Hypothalamus (tissue), 51 donors: ENCODE measurements at places on chromosomes 1 and 21.

DNA sequence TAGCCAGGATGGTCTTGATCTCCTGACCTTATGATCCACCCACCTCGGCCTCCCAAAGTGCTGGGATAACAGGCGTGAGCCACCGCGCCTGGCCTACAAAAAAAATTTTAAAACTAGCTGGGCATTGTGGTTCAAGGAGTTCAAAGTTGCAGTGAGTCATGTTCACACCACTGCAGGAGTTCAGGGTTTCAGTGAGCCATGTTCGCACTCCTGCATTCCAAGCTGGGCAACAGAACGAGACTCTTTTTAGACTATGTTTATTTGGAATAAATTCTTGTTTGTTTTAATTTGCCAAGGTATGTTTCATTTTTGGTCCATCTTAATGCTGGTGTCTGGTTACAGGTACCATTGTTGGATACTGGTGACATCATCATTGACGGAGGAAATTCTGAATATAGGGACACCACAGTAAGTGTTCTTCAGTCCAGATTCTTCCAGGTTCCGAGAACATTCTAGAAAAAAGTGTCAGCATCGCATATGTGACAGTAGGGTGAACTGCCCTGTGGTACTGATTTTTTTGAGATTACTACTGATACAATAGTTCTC lies 3.9 kb downstream of the PGD start:
- DNase-seq = no peak

- DNase-seq = no peak
Measured at GRCh38 chr1:197807739-197808453, 32.6 kb upstream of the DENND1B start.

- no peak for DNase-seq
Measured at GRCh38 chr1:229230893-229231753, 39.8 kb upstream of the RAB4A start.

DNA sequence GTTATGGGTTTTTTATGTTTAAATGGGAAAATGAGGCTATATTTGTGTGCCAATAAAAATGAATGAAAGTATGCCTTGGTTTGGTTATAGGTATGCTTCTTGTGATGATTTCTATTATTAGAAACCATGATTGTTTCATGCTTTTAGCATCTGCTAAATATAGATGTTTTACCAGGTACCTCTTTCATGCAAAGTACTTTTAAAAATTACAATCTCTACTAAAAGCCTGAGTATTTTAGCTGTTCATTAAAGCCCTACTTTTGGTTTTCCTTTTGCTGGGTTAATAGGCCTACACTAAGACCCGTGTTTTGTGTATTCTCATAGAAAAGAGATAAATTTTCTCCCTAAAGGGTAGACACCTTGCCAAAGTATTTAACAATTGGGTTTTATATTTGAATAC lies 32.0 kb downstream of the MTF2 start:
- DNase-seq = no peak

- DNase-seq = no peak
Measured at GRCh38 chr21:46639489-46640386, 4.3 kb downstream of the PRMT2 start.

- DNase-seq = no peak
Measured at GRCh38 chr1:107975851-107976250, 10.9 kb upstream of the VAV3 start.

GRCh38 chr21:40179166-40179565 lies 311.9 kb downstream of the PCP4 start:
- no peak for DNase-seq

GRCh38 chr1:184489908-184490307 lies 103.1 kb downstream of the C1orf21 start:
- DNase-seq = no peak

GRCh38 chr1:227131193-227131592 lies 187.1 kb downstream of the CDC42BPA start:
- DNase-seq = no peak

- no peak for DNase-seq
Measured at GRCh38 chr1:34970220-34970735, 14.9 kb downstream of the TMEM35B start.

DNA sequence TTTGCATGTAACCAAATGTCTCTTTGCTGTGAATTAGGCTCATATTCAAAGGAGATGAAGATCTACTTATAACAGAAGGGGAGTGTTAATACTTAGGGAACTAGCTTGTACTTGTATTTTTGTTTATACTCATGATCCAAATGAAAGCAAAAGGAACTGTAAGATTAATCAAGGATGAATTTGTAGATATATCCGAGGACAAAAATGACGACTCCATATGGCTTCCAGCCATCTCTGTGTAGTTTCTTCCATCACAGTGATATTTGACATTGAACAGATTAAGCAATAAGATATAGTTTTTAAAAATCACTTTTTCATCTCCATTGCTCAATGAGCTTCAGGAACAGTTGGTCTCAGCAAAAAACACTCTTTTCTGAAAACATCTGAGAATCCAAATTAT lies 257.4 kb upstream of the CAMK1G start:
- no peak for DNase-seq

GRCh38 chr1:235908742-235909520 lies 42.2 kb upstream of the LYST start:
- DNase-seq = no peak

DNA sequence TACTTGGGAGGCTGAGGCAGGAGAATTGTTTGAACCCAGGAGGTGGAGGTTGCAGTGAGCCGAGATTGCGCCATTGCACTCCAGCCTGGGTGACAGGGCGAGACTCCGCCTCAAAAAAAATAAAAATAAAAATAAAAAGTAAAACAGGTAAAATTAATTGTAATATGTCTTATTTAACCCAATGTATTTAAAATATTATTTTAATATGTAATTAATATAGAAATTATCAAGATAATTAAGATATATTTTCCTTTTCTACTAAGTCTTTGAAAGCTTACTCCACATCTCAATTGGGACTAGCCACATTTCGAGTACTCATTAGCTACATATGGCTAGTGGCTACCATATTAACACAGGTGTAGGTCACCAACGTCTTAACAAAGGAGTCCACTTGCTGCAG lies 61.6 kb upstream of the IPO9 start:
- no peak for DNase-seq

- peak; percentile 5 for DNase-seq
Measured at GRCh38 chr1:198238121-198238520, 81.3 kb downstream of the NEK7 start.

DNA sequence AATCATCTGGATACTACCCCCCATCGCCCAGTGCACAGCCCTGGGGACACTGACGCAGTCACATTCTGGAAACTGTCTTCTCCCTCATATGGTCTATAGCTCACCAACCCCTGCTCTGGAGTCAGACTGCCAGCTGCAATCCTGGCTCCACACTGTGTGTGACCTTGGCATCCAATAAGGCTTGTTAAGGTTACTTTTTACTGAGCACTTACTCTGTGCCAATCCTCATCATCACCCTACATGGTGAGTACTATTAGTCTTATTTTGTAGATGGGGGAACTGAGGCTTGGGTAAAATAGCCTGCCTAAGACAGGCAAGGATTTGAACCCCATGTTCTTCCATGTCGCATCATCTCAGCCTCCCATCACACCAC lies 34.9 kb downstream of the AHDC1 start:
- no peak for DNase-seq
